ENCODE measurements at places on chromosomes 16 and 17.
A peak's percentile ranks its signal among the peaks of the same experiment; 100 is the strongest.

- DNase-seq = no peak
Observed at GRCh38 chr17:62101090-62101489, 36.0 kb upstream of the MED13 start.

DNA sequence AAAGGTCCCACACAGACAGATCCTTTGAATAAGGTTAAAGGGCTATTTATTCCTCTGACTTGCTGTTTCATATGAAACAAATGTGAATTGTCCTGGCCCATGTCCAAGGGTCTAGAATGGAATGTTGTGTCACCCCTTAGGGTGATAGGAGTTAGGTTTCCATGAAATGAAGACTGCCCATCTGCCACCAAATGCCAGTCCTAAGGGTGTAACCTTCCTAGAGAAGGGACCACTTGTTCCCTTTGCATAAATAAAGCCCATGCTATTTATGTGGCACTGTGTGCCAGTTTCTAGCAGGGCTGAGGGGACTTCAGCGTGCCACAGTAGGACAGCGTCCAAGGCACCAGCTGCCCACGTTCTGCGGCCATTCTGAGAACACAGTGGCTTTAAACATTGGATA lies 171.3 kb downstream of the ABCA8 start:
- peak; percentile 40 for DNase-seq

GRCh38 chr16:28991687-28992086 lies 6.8 kb downstream of the LAT start:
- no peak for DNase-seq

GRCh38 chr16:29700253-29700987 lies 21.4 kb downstream of the QPRT start:
- DNase-seq = peak; percentile 87

GRCh38 chr17:881778-882177 lies 97.8 kb downstream of the NXN start:
- no peak for DNase-seq

GRCh38 chr16:77599793-77600415 lies 122.4 kb upstream of the NUDT7 start:
- DNase-seq = peak; percentile 60

- peak; percentile 75 for DNase-seq
Observed at GRCh38 chr17:32461853-32462617, 17.7 kb downstream of the PSMD11 start.

GRCh38 chr16:26768385-26769010 lies 298.2 kb upstream of the C16orf82 start:
- DNase-seq = no peak

DNA sequence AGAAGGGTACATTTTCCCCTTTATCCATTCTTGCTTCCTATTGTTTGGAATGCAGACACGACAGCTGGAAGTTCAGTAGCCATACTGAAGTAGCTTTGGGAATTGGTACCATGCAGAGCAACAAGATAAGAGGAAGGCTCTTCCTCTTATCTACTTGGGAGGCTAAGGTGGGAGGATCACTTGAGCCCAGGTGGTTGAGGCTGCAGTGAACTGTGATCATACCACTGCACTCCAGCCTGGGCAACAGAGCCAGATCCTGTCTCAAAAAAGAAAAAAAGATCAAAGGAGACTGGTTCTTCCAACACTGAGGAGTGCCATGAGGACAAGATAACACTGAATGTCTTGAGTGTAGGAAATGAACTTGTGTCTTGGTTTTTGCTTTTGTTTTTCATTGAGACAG lies 16.0 kb upstream of the RANGRF start:
- no peak for DNase-seq

DNA sequence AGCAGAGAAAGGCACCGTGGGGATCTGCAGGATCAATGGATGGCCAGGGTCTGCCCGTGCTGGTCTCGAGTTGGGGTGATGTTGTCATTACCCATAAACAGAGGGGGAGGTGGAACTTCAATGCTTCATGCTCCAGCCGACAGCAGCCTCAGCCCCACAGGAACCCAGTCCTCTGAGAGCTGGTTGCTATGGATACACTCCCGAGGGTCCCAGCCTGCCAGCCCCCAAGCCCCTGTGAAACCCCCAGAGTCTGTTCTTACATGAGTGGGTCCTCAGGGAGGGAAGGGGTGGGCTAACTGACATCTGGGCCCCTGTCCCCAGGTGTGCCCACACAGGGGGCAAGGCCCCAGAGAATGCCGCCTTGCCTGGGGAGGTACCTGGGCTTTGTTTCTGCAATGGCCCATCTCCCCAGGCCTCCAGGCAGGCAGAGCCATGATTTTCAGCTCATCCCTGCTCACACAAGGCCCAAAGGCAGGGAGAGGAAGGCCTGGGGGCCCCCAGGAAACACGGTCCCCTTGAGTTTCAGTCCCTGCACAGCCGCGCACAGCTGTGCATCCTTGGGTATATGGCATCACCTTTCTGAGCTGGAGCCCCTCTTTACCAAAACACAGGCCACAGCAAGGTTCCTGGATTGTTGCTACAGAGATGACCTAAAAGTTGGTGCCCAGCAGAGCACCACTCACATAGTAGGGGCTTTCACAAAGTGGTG lies 223.7 kb downstream of the ZNF423 start:
- peak; percentile 26 for DNase-seq

- no peak for DNase-seq
Observed at GRCh38 chr17:62673614-62674362, 46.3 kb downstream of the MRC2 start.

DNA sequence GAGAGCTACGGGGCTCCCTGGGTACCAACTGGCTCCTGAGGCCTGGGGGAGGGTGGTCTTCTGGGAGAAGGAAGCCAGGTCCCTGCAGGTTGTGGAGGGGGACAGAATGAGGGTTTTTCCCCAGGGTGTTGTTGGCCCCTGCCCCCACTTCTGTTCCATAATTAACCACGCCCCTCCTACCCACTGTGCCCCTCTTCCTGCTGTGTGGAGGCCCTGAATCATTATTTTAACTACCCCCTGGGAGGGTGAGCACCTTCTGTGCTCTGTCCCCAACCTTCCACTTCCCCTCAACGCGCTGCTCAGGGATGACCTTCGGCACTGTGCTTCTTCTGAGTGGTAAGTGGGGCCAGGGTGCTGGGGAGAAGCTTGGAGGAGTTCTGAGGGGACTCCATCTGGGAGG lies at the start of gene ITGAD:
TSS of gene ITGAD (plus strand) at position 280 of the 400 bp plus-strand sequence. CDS start at position 306, 26 bp downstream.
- no peak for DNase-seq

- DNase-seq = no peak
Observed at GRCh38 chr16:56732832-56733231, 2.9 kb downstream of the NUP93 start.

DNA sequence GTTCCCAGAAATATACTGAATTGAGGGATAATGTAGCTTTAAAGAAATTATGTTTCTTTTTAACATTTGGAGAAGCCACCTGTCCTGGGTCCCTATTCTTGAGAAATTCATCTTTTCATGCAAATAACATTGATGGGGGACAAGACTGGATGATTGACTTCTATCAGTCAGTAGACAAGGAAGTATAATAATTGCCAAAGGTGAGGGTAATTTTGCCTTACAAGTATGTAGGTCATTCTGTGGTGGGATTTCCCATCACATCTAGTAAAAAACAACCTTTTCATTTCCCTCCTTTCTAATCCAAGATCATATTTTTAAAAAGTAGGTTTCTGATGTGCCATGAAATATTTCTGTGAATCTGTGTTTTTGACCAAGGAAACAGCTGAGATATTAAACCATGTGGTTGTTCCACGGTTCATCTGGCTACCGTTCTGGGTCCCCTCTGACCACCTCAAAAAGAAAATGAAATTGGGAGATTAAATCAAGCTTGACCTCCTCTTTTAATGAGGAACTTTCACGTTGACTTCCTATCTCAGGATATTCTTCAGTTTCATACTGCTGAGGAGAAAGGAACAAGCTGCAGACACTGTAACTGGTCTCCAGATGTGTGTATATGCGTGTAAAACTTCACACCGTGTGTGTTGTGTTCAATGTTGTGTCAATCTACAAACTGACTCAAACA lies 138.6 kb downstream of the MAP2K6 start:
- no peak for DNase-seq

GRCh38 chr17:47615766-47616424 lies 33.8 kb upstream of the KPNB1 start:
- no peak for DNase-seq
